ENCODE measurements at places on chromosomes 11 and 22.
A peak's percentile ranks its signal among the peaks of the same experiment; 100 is the strongest.

DNA sequence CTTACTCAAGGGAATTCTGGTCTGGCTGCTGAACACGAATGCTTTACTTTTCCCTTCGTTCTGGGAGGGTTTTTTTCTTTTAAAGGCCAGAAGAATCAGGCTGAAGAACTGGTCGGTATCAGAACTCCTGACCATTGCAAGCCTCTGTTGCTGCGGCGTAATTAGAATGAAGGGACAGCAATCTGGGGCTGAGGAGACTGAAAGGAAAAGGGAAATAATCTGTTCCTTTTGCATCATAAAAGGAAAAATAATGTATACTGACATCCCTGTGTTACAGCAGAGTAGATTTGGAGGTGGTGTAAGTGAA is 670 bp downstream of the SC5D start:
- no peaks in the 10 kb centered on the region for H3K27me3 ChIP-seq
- DNase-seq, result no peak
- H3K4me1 ChIP-seq, result peaks cover 42% of the 10 kb centered on the region
- H3K27ac ChIP-seq, result peak overlapping the region; percentile 96
- peak overlapping the region; percentile 89 for H3K4me3 ChIP-seq

DNA sequence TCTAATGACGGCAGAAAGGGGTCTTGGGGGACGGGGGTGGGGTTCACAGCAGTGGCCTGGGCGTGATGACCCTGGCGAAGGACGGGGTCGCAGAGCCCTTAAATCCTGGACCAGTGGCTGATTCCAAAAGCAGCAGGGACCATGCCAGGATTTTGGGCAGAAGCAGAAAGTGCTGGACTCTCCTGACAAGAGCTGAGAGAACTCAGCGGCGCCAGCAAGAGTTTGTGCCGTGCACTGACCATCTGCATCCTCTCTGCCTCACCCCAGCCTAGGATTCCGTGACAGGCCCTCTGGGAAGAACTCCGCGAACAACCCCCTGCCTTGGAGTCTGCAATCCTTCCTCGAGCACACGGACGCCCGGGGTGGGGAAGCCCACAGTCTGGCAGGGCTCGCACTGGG is 644 bp upstream of the NDUFV1 start:
- H3K27ac ChIP-seq, result peak overlapping the region; percentile 76
- no peaks in the 10 kb centered on the region for H3K36me3 ChIP-seq
- peaks cover 9% of the 10 kb centered on the region for H3K4me1 ChIP-seq
- no peaks in the 10 kb centered on the region for H3K27me3 ChIP-seq

- no peak overlapping the region for H3K4me3 ChIP-seq
- H3K4me1 ChIP-seq, result peaks cover 8% of the 10 kb centered on the region
- H3K27ac ChIP-seq, result no peak overlapping the region
- peaks cover 12% of the 10 kb centered on the region for H3K36me3 ChIP-seq
- DNase-seq, result no peak
These were observed 33.7 kb upstream of the PITPNB start for GRCh38 chr22:27952779-27953178.

DNA sequence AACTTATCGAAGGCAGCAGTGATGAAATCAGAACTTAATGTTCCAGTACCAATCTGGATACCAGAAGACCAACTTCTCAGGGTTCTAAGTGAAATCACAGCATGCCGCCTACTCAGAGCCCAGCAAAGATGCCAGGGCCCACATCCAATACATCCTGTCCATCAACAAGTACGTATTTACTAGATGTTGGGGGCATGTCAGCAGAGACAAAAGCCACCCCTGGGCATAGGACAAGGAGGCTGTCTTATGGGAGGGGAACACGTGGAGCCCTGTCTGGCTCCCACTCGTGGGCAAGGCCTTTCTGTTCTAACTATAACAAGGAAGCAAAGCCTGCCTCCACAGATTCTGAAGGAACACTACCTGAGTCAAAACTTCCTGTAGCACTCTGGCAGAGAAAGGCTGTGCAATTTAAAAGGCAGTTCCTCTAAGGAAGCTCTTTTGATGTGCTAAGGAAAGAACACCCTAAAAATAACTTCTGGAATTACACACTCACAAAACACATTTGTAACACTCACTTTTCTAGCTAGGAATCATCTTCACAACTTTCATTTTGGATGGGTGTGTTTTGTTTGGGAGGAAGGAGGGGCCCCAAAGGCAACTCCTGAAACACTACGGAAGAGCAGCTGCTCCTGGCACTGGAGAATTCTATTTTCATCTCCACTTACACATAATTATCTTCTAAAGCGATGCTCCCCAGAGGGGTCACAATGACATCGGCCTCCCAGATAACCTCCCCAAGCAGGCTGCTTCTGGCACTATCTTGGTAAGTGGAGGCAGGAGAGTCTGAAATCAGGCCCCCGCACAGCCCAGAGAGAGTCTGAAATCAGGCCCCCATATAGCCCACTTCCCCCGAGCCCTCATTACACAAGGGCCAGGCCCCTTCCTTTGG is 14.2 kb downstream of the SMCO4 start:
- peaks cover 10% of the 10 kb centered on the region for H3K4me1 ChIP-seq
- H3K27me3 ChIP-seq, result no peaks in the 10 kb centered on the region
- no peak overlapping the region for H3K27ac ChIP-seq
- H3K4me3 ChIP-seq, result no peak overlapping the region
- no peaks in the 10 kb centered on the region for H3K36me3 ChIP-seq

DNA sequence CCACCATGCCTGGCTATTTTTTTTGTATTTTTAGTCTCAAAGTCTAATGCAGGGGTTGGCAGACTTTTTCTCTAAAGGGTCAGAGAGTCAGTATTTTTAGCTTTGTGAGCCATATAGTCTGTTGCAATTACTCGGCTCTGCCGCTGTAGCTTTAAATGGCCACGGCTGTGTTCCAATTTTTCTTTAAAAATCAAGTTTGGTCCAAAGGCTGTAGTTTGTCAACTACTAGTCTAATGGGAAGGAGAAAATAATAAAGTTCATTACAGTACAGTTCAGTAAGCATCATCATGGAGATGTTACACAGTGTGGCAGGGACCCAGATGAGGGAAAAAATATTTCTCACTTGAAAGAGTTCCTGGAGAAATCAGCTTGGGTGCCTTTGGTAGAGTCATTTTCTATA is 107.6 kb downstream of the CSNK2A3 start:
- H3K27me3 ChIP-seq, result no peaks in the 10 kb centered on the region
- DNase-seq, result no peak
- no peaks in the 10 kb centered on the region for H3K36me3 ChIP-seq
- peaks cover 14% of the 10 kb centered on the region for H3K4me1 ChIP-seq
- H3K27ac ChIP-seq, result peak overlapping the region; percentile 24
